ENCODE measurements at places on chromosomes 6 and 20.

GRCh38 chr6:98971303-98971702, 23.6 kb upstream of the FBXL4 start:
- no peak for DNase-seq

DNA sequence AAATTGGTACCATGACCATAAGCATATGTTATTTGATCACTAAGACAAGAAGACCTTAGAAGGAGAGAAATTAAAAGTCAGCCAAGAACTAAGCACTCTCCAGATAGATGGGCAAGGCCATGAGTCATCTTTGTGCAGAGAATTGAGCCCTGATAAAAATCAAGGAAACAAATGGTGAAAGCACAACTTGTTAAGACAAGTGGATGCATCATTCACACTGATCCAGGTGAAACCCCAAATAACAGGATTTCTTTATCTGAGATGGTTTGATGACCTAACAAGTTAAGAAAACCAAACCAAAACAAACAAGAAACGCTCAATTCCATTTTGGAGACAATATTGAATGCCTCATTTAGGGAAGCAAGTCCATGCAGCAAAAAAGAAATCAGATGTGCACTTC, 121.6 kb downstream of the ADAT2 start:
- DNase-seq, result no peak

- DNase-seq, result peak; percentile 27
Observed at GRCh38 chr6:13486679-13487121, 700 bp downstream of the GFOD1 start.

DNA sequence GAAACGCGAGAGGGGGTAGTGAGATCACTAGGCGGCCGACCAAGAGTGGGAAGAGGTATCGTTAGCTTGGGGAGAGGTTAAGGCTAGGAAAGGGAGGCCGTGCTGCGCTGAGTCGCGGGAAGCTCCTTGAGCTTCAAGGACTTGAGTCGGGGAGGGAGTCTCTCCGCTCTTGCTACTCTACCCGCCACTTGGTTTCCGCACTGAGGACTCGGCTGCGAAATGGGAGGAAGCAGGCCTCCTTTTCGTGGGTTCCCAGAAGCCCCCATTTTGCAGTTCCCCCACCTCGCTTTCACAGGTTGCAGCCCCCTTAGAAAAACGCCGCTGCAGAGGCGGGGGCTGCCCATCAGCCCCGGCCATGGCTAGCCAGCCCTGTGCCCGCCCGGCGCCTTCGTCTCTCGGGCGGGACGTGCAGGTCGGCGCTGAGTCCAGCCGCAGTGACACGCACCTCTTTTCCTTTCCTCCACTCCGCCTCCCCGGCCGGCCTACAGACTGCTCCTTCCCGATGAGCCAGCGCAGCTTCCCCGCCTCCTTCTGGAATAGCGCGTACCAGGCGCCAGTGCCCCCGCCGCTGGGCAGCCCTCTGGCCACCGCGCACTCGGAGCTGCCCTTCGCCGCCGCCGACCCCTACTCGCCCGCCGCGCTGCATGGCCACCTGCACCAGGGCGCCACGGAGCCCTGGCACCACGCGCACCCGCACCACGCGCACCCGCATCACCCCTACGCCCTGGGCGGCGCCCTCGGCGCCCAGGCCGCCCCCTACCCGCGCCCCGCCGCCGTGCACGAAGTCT, 4.9 kb downstream of the VGLL2 start:
- no peak for DNase-seq

- no peak for DNase-seq
Observed at GRCh38 chr20:9492067-9492466, 22.3 kb upstream of the LAMP5 start.

DNA sequence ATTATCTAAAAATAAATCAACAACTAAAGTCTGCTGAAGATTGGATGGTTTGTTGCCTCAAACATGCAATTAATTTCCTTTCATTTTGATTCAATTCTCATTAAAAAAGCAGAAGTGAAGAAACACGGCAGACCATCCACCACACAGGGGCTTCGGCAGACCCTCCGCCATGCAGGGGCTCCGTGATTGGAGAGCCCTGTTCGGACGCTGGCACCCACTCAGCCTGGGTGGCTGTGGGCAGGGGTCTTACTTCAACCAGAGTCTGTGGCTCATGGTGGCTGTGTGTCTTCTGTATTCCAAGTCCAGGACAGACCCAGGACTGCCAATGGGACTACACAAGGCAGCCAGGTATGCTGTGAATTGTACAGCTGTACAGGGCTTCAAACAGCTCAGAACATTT, 86.9 kb upstream of the FRMD1 start:
- no peak for DNase-seq

DNA sequence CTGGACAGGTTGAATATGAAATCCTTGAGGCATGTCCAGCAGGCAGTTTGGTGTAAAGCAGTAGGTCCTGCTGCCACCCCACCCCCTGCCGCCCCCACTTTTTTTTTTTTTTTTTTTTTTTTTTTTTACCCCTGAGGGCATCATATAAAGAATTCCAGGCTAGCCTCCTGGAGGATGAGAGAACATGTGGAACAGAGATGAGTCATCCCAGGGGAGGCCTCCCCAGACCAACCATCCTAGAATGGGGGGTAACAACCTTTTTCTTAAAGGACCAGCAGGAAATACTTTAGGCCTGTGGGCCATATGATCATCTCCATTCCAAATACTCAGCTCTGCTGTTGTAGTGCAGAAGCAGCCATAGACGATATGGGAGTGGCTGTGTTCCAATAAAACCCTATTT, 170.9 kb downstream of the GJA10 start:
- DNase-seq, result no peak

- DNase-seq, result no peak
Observed at GRCh38 chr6:34616227-34616585, 60.1 kb upstream of the SPDEF start.

DNA sequence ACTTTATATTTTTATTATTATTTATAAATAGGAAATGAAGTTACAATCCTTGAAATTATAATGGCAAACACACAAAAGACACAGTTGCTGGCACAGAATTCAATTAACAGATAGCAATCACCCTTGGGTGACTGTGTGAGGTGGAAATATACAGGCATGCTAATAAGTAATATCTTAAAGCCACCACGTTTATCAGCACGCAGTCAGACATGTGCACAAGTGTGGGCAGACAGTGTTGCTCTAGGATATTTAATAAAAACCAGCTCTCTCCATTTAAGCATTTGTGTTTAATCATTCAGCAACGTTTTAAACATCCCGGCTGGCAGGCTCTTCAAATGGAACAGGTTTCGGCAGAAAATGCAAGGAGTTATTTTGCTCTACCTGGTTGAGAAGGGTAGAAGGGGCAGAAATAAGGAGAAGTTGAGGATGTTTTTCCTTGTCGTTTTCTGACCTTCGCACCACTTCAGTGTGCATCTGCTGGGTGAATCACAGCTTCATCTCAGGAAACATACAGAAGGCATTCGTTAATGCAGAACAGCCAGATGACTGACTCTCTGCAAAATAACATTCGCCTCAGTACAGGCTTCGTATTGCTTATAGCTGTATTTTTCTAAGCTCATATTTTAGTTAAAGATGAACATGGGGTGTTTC, 585.1 kb downstream of the QKI start:
- no peak for DNase-seq

DNA sequence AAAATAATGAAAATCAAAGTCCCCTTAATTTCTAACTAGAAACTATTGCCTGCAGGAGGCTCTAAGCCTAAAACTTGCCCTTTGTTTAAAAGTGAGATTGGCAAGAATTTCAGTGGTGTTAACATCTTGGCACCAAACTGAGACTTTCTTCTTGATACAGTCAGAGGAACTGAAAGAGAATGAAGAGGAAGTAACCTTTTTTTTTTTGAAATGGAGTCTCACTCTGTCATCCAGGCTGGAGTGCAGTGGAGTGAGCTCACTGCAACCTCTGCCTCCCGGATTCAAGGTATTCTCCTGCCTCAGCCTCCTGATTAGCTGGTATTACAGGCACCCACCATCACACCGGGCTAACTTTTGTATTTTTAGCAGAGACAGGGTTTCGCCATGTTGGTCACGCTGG, 3.6 kb downstream of the DOP1A start:
- DNase-seq, result no peak

GRCh38 chr6:139919107-139920026, 544.9 kb upstream of the CITED2 start:
- DNase-seq, result no peak

GRCh38 chr20:4029505-4030467, 14.4 kb upstream of the RNF24 start:
- DNase-seq, result no peak

GRCh38 chr6:21033575-21034026, 499.3 kb downstream of the CDKAL1 start:
- DNase-seq, result no peak

DNA sequence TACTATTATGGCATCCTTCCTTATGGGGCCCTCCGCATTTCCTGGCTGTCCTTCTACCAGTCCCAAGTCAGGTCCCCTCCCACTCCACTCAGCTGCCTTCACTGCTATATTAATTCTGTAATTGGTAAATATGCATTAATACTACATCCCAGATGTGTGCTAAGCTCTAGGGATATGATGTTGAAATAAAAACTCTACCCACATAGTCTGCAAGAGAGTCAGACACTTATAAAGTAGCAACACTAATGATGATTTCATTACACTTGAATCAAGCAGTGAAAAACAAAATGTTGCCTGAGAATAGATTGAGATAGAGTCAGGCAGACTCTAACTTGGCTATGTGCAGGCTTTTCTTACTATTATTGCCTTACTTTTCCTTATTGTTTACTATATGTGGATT, 62.4 kb downstream of the AIG1 start:
- DNase-seq, result no peak

GRCh38 chr6:136440203-136440602, 110.0 kb downstream of the MAP7 start:
- no peak for DNase-seq

DNA sequence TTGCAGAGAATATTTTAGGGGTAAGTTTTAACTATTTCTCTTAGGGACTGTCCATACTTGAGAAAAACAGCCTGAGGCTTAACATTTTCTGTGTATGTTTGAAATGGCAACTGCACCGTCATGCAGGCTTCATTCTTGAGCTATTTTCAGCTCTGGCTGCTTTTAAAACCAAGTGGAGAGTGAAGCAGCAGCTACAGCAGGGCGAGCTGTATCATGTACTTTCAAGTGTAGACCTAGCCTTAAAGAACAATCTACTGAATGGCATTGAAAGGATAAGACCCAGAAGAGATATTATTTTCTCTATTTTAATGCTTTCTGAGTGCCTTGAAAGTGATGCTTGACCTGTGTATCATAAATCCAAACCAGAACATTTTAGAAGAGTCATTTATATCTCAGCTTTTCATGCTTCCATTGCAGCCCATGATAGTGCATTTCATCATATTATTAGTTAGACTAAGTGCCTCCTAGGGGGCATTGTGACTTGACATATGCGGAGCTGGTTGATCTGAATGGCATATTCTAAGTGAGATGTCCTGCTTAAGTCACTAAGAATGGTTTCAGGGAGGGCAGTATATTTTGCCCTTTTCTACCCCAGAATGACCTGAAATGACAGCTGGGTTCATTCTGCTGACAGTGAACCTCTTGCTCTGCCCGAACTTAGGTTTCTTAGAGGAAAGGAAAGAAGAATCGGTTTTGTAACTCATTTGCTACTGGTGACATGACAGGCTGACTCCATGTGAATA, 85.3 kb downstream of the NKAIN2 start:
- DNase-seq, result no peak

- DNase-seq, result no peak
Observed at GRCh38 chr20:56989516-56989915, 276.9 kb downstream of the BMP7 start.

GRCh38 chr6:153942361-153942760, 96.7 kb upstream of the OPRM1 start:
- no peak for DNase-seq

DNA sequence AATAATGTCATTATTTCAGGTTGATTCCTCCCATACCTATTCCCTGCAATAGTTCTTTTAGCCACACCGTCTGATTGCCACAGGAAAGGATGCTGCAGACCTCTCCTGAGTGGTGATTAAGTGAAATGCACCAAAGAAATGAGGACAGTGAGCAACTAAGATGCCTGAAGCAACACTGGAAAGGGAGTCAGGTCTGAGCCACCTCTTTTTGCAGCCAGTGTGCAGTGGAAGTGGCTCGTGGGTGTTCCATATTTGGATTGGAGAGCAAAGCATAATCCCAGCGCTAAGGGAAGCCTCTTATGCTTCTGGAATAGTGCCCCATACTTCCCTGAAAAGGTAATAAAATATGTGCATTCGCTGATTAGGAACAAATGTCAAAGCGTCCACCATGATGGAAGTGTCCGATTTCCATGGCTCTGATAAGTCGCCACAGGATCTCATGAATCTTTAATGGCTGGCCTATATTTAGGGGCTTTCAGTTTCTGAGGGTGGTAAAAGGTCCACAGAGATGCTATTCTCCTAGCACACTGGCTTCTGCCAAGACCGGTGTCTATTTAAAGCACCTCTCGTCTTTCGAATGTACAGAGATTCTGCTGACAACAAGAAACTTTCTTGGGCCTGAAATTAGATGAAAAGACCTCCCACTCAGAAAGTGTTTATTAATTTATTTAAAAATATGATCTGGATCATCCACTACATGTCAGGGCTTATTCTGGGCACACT, 253.9 kb downstream of the SLC24A3 start:
- no peak for DNase-seq

- DNase-seq, result no peak
Observed at GRCh38 chr6:37517411-37517812, 17.7 kb upstream of the CCDC167 start.

DNA sequence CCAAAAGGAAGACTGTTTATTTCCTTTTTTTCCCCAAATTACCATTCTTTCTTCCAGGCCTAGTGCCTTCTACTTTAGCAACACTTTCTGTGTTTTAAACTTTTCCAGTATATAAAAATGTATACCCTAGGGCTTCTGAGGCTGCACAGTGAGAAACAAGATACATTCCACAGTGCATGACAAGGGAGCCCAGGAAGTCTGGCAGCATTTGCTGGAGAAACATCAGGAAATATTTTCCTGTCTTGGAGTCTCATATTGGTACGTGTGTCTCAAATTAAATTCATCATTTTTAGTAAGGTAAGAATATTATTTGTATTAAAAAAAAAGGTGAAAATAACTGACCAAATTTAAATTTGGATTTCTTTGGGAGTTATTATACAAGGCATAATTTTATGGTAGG, 662.6 kb downstream of the RFPL4B start:
- no peak for DNase-seq

DNA sequence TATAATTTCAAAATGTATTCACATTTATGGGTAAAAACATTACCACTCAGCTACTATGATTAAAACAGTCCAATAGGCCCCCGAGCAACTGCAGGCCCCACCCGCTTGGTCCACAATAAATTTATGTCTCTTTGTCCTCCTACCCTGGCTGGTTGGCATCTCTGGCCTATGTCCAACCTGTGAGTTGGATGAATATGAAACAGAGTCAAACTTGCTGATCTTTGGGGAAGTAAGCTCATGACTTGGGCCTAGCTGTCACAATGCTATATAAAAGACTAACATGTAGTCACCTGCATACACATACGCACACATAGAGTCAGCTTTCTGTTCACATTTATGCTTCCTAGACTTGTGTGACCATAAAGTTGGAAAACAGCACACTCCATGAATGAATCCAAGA, 20.5 kb downstream of the MAP7 start:
- DNase-seq, result no peak

GRCh38 chr6:139313784-139314545, 22.2 kb upstream of the TXLNB start:
- no peak for DNase-seq

GRCh38 chr6:89379281-89379680, 26.8 kb upstream of the UBE2J1 start:
- no peak for DNase-seq

GRCh38 chr6:165641672-165642156, 21.3 kb downstream of the PDE10A start:
- DNase-seq, result no peak

GRCh38 chr6:149125309-149125708, 192.2 kb upstream of the TAB2 start:
- DNase-seq, result no peak

GRCh38 chr20:20732641-20733040, 20.2 kb upstream of the RALGAPA2 start:
- DNase-seq, result no peak

Data from neural crest cell (in vitro differentiated cells).